Epithelial cell of proximal tubule (primary cell): ENCODE measurements at places on chromosomes 2 and 18.

DNA sequence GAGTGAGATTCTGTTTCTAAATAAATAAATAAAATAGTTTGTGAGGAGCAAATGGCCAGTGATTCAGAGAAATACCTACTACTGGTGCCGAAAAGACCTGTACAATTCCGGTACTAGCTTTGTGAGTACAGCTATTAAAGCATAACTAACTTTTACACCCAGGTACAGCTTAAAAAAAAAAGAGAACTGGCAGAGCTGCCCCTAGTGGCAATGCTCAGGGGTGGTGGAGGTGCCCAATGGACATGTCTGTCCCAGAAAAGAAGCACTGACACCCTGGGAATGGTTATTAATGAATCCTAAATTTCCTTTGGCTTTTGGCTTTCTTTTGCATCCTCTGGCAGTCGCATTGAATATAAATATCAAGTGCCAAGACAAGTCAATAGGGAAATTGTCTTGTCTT is 87.0 kb downstream of the LIPG start:
- DNase-seq = no peak

DNA sequence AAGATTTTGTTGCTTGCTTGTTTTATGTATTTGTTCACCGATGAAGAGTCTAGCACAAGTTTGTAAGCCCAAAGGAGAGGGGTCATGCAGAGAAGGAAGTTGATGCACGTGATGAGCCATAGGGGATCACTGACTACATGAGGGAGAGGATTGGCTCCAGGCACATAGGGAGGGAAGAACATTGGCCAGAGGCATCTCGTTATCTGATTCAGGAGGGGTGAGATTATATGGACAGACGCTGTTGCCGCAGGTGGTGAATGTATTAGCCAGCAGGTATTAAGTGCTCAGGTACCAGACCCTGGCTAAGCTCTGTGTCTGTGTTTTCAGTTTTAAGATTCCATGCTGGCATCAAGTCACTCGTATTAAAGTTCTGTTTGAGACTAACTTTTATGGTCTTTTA is 91.8 kb upstream of the CHST9 start:
- DNase-seq = no peak

GRCh38 chr2:146437712-146438111 is 1407.1 kb upstream of the ACVR2A start:
- DNase-seq = no peak

DNA sequence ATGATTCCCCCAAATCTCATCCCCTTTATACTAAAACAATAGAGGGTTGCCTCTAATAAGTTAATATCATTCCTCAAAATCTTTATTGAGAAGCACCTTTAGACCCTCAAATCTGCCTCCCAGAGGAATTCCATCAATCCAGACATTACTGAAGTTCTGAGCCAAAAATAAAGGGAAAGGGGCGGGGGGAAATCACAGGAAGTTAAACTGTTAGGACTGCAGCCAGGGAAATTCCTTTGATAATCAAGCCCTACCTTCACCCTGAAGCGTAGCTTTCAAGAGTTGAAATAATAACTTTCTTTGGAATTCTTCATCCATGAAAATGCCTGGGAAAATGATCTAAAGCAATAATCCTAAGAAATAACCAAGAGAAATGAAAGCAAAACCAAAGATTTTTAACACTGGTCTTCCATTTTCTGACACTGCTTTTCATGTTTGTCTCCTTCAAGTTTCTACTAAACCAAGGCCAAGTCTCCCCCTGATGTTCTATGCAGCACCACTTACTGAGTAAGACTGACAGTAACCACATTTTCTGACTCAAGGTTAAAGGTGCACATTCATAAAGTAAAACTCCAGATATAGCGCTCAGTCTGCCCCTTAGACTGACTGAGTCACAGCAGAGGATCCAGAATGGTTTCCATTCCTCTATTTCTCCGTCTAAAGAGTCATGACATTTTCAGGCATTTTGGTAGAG is 78.2 kb downstream of the TCF4 start:
- no peak for DNase-seq

DNA sequence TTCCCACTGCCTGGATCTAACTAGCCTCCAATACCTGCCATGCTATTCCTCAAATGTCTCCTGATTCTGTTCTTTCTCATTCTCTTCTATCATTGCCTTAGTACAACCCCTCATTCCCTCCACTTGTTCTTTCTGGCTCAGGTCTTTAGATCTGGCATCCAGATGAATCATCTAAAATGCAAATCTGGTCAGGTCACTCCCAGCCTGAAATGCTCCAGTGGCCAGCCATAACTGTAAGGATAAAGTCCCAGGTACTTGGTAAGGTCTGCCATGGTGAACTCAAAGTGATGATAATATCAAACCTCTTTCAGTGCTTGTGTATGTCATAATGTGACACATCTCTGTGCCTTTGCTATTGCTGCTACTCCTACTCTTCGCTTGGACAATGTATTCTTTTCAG is 2.9 kb upstream of the SNRNP27 start:
- no peak for DNase-seq

- DNase-seq = no peak
Measured at GRCh38 chr18:56000041-56000440, 412.0 kb upstream of the TCF4 start.

GRCh38 chr2:164669291-164669690 is 48.0 kb upstream of the GRB14 start:
- DNase-seq = no peak

DNA sequence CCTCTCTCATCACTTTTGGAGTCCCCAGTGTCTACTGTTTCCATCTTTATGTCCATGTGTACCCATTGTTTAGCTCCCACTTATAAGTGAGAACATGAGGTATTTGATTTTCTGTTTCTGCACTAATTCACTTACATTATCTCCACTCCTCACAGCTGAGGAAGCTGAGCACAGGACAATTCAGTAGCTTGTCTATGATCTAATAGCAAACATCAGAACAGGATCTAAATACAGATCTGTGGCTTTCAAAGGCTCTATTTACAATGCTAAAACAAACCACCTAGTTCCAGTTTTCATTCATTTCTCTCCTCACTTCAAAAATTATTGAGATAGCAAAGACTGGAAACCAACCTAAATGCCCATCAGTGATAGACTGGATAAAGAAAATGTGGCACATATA is 52.0 kb upstream of the DDX18 start:
- no peak for DNase-seq

DNA sequence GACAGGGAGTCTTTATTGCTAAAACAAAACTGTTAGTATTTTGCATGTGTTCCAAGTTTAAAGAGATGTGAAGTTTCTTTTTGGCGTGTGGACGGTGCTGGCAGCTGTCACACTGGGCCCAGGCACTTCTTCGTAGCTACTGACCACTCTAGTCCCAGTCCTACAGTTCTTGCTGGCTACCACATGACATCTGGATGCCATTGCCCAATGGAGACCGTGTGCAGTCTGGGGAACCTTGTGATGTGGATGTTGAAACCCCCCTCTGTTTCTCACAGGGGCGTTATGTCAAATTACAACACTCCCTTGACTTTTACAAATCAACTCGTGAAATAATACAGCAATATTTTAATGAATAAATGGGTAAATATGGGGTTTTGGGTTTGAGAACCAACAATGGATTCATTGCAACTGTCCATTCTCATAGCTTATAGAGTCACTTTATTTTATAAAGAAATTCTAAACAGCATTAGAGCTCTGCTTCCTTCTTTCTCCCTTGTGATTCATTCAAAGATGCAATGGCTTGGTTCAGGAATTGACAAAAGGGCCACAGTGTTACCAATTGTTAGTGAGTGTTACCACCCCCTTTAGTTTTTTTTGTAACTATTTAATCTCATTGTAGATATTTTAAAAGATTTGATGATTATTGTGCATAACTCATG is 1.2 kb downstream of the GPD2 start:
- DNase-seq = no peak

DNA sequence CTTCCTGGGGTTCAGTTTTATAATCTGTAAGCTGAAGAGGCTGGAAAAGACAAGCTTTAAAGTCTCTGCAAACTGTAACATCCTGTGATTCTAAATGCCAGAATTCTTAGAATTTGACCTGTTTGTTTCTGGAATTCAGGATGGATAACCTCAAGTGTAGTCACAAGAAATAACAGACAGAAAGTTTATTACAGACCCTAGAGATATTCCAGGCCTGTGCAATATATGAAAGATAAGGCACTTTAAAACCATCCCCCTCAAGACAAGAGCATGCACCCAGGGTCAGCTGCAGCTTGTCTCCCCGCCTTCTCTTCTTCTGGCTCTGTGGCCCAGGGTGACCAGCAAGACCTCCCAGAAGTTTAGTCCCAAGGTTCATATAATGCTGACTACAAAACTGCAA is 298.7 kb upstream of the ACVR2A start:
- no peak for DNase-seq

DNA sequence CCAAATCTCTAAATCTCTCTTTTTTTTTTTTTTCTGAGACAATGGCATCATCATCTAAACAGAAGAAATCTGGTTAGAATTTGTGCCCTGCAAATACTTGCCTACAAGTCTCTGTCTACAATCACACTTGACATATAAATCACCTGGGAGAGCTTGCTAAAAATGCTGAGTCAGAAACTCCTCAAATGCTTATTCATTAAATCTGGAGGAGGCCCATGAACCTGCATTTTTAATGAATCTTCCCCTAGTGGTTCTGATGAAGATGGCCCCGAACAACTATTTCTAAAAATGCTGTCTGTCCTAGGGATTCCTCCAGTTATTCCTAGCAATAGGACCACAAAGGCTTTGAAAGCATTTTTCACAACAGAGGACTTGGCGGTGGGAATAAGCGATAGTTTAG is 1.6 kb upstream of the CSRNP3 start:
- DNase-seq = no peak

DNA sequence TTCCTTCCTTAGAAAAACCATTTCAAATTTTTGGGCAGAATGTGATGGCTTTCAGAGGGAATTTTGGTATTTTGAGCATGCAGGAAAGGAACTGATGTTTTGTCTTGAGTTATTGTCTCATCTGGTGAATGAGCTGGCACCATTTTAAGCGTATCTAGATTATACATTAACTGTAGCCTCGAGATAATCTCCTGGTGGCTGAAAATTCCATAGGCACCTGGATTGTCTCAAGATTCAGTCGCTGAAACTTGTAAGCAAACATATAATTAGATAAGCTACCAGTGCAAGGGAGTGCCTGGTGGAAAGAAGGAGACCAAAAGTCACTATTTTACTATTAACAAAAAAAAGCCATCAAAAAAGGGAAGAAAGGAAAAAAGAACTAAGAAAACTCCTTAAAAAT is 687.8 kb upstream of the DDX18 start:
- no peak for DNase-seq

DNA sequence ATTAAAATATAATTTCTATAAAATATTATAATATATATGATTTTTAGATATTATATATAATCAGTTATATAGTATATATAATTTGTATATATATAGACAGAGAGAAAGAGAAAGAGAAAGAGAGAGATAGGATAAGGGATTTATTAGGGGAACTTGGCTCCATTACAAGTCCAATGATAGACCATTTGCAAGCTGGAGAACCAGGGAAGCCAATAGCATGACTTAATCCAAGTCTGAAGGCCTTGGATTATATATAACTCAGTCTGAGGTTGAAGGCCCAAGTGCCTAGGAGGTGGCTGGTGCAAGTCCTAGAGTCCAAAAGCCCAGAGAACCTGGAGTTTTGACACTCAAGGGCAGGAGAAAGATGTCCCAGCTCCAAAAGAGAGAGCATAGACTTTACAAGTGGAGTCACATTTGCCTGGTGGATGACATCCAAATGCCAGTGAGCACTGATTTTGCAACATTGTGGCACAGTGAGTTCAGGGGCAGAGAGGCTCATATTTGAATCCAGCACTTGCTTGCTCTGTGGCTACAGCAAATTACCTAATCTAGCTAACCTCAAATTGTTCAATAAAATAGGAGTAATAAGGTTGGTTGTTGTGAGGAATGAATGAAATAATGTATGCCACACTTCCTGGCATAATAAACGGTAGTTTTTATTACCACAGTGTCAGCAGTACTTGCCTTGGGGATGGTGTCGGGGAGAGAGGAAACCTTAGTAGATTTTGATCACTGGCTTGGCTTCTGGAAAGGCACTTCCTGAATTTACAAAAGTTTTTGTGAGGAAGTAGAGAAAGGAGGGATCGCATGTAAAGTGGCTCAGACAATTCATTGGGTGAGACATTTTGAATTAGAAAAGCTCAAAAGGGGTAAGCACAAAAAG is 69.6 kb upstream of the CD28 start:
- no peak for DNase-seq

DNA sequence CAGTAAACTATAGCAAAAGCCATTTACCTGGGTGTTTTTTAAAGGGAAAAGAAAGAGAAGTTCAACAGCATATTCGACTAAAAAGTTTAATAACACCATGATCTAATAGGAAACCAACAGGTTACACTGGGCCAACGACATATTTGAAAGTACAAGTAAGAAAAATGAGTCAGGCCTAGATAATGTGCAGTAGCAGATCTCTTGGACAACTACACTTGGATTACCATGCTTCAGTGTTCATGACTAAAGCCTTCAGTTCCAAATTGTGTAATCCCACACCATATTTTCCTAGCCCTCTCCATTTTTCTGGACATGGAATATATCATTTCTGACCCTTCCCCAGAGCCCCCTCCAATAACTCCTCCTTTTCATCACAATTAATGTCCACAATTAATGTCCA is 39.1 kb upstream of the FIGN start:
- DNase-seq = peak; percentile 93

GRCh38 chr2:179545024-179545423 is 280.4 kb upstream of the SESTD1 start:
- DNase-seq = no peak

GRCh38 chr2:194301946-194302345 is 1355.1 kb upstream of the SLC39A10 start:
- DNase-seq = no peak

GRCh38 chr18:13835202-13835601 is 11.3 kb downstream of the MC5R start:
- no peak for DNase-seq

DNA sequence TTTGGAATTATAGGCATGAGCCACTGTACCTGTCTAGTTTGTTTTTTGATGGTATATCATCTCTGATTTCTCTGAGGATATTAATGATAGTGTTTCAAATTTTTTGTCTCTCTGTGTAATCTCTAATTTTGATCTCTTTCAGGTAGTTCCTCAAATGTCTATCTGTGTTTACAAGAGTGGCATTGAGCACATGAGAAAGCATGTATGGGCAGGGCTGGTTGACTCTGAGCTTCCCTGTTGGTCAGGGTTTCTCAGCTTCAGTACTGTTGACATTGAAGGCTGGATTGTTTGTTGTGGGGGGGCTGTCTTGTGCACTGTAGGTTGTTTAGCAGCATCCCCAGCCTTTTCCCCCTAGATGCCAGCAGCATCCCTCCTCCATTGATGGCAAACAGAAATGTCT is 79.9 kb downstream of the TMEM247 start:
- no peak for DNase-seq

- no peak for DNase-seq
Measured at GRCh38 chr2:50875561-50875960, 156.4 kb downstream of the NRXN1 start.

DNA sequence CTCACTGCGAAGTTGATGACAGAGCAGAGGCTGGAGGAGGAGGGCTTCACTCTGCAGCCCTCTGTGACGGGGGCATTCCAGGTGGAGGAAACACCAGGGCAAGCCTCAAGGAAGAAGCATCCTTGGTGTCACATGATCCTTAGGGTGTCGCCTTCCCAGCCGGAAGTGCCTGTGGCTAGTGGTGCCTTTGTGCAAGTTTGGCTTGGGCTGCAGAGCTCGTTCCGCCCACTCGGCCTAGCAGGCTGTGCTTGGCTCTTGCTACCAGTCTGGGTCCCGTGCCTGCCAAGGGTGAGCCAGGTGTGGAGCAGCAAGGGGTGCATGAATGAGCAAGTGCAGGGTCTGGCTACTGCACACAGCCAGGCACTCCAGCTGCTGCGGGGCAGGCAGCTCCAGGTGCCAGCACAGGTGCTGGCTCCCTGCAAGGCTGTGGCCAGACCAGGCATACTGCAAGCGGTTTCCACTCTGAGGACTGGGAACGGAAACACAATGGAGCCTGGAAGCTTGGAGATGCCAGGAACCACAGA is 325.3 kb upstream of the SMIM21 start:
- DNase-seq = no peak
